Adipocyte (in vitro differentiated cells): ENCODE measurements at places on chromosomes 4 and X.

DNA sequence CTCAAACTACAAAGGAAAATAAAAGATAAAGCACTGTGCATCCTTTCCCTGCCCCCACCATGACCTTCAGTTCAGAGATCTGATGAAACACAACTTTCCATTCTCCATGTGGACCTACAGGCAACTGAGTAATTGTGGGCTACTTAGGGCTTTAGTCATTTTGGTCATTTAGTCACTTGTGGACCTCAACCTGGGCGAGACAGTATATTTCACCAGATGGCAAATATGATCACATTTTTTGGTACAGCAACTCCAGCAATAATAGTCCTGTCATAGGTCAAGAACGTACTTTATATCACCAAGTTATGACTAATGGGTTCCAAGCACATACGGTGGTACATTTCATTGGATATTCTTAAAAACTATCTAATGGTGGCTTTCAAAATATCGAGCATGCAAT lies 141.2 kb downstream of the PDGFC start:
- peak; percentile 38 for DNase-seq

DNA sequence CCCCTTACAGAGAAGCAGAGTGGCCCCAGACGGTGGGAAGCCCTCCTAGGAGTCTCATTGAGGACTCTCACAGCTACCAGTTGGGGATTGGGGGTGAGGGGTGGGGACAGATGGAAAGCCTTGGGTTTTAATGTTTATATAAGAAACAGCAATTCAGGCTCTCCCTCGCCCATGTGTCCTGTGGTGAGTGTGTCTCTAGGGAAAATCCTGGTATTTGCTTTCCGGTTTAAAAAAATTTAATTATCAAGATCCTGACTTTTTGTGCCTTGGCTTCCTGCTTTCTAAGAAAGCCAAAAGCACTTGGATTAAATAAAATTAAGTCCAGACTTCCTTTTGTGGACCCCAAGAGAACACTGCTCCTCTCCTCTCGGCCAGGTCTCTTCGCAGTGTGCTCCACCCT lies 93.8 kb downstream of the SOWAHB start:
- DNase-seq = no peak

GRCh38 chr4:176675810-176676209 lies 116.9 kb downstream of the VEGFC start:
- no peak for DNase-seq

DNA sequence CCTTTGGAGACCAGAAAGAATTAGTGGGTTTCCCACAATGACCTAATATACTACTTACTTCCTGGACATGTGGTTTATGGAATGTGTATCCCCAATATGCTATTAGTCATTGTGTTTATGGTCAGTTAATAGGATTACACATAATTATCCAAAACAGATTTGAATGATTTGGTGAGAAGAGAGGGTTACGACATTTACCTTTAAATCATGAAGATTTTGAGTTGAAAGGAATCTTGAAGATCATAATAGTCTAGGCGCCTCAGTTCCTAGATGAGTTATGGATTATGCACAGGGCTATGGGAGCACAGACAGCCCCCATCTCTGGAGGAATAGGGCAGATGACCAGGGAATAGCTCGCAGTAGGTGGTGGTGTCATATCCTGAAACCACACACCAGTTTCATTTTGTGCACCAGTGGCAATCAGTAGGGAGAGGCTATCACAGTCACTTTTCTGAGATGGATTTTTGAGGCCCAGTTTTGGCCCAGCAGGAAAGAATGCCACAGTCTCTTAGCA lies 61.3 kb downstream of the SEPTIN11 start:
- no peak for DNase-seq

GRCh38 chr4:152943672-152944071 lies 7.5 kb downstream of the FHDC1 start:
- peak; percentile 85 for DNase-seq
